Bone marrow (tissue), 2 donors: ENCODE measurements at places on chromosomes 11 and 22.

DNA sequence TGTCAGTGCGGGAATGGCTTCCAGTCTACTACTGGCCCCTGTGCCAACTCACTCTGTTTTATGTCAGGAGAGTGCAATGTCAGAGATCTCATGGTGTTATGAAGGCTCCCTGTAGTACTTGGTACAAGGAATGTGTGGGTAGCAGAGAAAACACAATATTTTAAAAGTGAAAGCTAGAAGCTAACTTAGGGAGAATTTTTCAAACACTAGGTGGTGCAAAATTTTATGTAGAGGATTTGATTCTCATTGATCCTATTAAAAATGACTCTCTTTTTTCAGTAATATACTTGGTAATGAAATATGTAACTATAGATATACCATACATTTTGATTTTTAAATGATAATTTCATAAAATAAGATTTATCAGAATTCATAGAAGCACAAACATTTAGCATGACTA is 134.7 kb downstream of the JRKL start:
- DNase-seq, result no peak

- DNase-seq, result no peak
Measured at GRCh38 chr11:33179348-33179803, 18.1 kb upstream of the CSTF3 start.

- no peak for DNase-seq
Measured at GRCh38 chr11:134120143-134120850, 51.4 kb downstream of the JAM3 start.

DNA sequence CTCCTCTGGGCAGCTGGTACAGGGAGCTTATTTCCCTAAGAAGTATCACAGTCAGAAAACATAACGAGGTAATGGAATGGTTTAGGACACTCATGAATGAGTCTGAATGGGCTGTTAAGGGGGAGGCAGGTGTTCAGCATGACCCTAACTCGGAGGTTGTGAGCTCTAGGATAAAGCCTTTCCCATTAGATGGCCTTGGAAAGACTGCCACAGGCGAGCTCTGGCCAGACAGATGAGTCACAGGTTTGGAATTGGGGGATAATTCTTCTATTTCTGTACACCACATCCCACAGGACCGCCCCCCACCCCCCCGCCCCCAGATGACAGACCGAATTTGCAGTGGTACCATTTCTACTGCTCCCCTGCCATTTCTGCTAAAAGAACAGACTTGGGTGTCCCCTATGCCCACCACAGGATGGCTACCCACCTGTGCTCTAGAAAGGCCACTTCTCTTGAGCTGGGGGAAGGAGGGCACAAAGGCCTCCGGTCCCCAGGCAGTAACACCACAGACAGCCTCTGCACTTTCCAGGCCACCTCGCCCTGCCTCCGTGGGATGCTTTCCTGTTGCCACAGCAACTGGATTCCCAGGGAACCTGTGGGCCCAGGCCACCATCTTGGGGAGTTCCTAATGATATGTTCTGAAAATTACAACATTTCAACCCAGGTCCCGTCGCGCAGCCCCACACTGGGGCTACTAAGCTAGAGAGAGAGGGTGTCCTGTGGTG is 76.7 kb downstream of the TRIM29 start:
- DNase-seq, result no peak

GRCh38 chr11:119863851-119864601 is 135.0 kb upstream of the NECTIN1 start:
- no peak for DNase-seq

- DNase-seq, result peak; percentile 61
Measured at GRCh38 chr22:44735518-44736428, 16.6 kb upstream of the ARHGAP8 start.
